Glutamatergic neuron (in vitro differentiated cells): ENCODE measurements at places on chromosomes 4 and X. TPM values are rescaled to one million over a fixed set of nuclear protein-coding genes. Genes with fewer than 3 reads are reported as not detected.

Gene PPBP
- not detected for total RNA-seq

Gene TCEAL7
- 67.2 TPM for total RNA-seq

Gene SMIM10
- not detected for total RNA-seq

Gene GPRASP1
- total RNA-seq = 9.8 TPM

Gene IGBP1
- 44.0 TPM for total RNA-seq

DNA sequence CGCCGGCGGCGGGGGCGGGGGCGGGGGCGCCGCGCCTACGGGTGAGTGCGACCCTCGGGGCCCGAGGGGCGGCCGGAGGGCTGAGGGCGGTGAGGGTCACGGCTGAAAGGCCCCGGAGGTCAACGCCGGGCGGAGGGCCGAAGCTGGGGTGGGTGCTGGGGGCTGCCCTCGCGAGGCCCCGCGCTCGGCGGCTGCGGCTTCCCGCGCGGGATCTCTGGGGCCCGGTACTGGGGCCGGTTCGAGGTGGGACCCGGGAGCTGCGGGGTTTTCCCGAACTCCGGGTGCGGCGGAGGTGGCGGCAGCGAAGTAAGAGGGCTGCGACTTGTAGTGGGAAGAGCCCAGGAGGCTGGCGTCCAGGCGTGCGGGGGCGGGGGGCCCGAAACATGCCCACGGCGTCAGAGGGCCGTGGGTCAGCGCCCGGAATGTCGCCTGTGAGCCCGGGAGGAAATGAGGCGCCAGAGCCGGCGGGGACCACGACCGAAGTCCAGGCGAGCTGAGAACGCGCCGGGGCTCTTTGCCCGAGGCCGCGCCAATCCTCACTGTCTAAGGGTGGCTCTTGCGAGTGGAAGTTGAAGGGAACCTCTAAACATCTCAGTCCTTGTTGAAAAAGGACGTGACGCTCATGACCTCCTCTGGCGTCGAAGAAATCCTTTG is 407 bp downstream of the IL13RA1 start:
- H3K27ac ChIP-seq = no peak overlapping the region
- DNase-seq = peak; percentile 14
- H3K27me3 ChIP-seq = no peaks in the 10 kb centered on the region
- no peaks in the 10 kb centered on the region for H3K4me1 ChIP-seq

DNA sequence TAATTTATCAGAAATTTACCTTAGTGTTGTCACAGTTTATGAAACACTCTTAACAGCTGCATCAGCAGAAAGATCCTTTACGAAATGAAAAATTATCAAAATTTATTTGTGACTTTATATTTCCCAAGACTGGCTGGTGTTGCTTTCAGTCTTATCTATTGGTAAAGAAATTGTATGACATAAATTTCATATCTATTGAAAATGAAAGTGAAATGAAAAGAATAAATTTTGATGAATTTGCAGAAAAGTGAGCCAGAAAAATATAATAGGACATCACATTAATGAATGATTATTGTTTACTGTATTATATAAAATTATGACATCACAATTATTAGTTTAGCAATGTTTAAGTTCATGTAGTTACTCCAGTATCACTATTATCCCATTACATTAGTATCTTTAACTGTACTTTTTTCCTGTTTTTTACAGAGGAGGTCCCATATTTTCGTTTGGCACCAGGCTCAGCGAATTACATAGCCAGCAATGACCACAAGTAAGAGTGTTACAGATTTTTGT is 13.2 kb upstream of the TMEM165 start:
- no peaks in the 10 kb centered on the region for H3K4me1 ChIP-seq
- DNase-seq = no peak
- H3K36me3 ChIP-seq = no peaks in the 10 kb centered on the region
- no peak overlapping the region for H3K27ac ChIP-seq

- no peak for DNase-seq
- H3K27me3 ChIP-seq = no peaks in the 10 kb centered on the region
- no peak overlapping the region for H3K27ac ChIP-seq
- H3K4me1 ChIP-seq = no peaks in the 10 kb centered on the region
- no peaks in the 10 kb centered on the region for H3K36me3 ChIP-seq
These were observed 13.5 kb downstream of the LIAS start for GRCh38 chr4:39472396-39472795.

GRCh38 chr4:57168982-57169381 is 58.8 kb upstream of the IGFBP7 start:
- no peak for DNase-seq
- peaks cover 3% of the 10 kb centered on the region for H3K4me1 ChIP-seq
- H3K4me3 ChIP-seq = no peak overlapping the region
- H3K27ac ChIP-seq = no peak overlapping the region
- H3K36me3 ChIP-seq = peaks cover 6% of the 10 kb centered on the region
- H3K27me3 ChIP-seq = peaks cover 5% of the 10 kb centered on the region

DNA sequence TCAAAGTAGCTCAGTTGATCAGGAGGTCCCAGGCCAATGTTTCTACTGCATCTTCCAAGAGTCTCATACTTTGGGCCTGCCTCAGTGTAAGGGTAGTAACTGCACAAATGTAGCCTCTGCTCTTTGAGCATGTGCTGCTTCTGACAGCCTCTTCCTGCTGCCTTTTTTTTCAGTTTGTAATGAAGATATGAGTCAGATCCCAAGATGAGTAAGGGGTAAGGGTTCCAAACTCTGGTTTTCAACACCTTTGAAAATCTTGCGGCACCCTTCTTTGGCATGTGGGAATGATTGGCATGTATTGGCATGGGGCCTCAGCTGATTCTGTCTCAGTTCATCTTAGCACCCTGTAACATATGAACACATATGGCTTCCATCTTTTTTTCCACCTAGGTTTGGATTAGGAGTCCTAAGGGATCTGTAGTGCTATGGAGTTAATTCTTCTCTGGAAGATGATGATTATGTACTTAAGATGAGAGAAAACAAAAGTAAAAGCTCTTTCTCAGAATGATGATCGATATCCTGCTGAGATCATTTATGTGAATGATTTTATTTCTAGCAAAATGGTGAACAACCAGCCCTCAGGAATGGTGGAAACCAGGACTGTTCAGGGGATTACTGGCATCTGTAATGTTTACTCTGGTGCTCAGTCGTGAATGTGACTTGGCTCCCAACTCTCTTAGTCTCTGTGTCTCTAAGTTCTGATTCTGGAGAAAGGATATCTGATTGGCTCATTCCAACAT is 118.7 kb upstream of the PRPS2 start:
- H3K27ac ChIP-seq = no peak overlapping the region
- DNase-seq = no peak
- no peak overlapping the region for H3K4me3 ChIP-seq
- H3K36me3 ChIP-seq = no peaks in the 10 kb centered on the region
- no peaks in the 10 kb centered on the region for H3K4me1 ChIP-seq
- no peaks in the 10 kb centered on the region for H3K27me3 ChIP-seq

DNA sequence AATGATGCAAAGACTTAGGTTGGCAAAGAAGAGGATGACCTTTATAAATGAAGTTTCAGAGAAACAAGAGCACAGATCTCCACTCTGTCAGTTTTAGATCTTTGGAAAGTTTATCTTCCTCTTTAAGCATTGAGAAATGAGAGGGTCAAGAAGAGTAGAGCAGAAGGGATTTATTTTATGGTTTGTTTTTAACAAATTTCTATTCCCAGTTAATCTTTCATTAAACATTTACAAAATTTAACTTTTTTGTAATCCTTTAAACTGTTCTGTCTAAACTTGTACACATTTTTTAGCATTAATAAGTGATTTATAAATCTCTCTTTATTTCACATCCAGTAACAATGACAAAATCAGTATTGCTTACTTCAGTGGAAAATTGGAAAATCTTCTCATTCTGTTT is 875.0 kb upstream of the IGFBP7 start:
- H3K27ac ChIP-seq = no peak overlapping the region
- H3K4me1 ChIP-seq = no peaks in the 10 kb centered on the region
- H3K4me3 ChIP-seq = no peak overlapping the region
- no peak for DNase-seq
- H3K27me3 ChIP-seq = no peaks in the 10 kb centered on the region

GRCh38 chrX:13283950-13284546 is 35.8 kb downstream of the ATXN3L start:
- DNase-seq = no peak
- no peaks in the 10 kb centered on the region for H3K27me3 ChIP-seq
- no peaks in the 10 kb centered on the region for H3K4me1 ChIP-seq
- H3K36me3 ChIP-seq = peaks cover 5% of the 10 kb centered on the region
- H3K4me3 ChIP-seq = no peak overlapping the region

DNA sequence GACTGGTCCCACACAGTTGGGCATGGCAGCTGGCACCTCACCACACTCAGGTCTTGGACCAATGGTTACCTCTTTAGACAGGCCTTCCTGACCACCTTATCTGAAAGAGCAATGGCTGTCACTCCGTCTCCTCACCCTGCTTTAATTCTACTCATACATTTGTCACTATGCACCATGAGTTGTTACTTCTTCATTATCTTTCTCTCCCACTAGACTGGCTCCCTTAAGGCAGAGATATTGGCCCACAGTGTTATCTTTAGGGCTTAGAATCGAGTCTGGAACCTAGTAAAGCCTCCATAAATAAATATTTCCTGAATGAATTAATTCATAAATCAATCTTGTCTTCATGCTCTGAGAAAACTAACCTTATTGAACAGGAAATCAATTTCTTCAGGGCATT is 46.6 kb downstream of the DCHS2 start:
- H3K27me3 ChIP-seq = peaks cover 2% of the 10 kb centered on the region
- no peaks in the 10 kb centered on the region for H3K36me3 ChIP-seq
- no peak overlapping the region for H3K27ac ChIP-seq
- H3K4me1 ChIP-seq = peaks cover 8% of the 10 kb centered on the region

- H3K27me3 ChIP-seq = no peaks in the 10 kb centered on the region
- no peak for DNase-seq
- H3K36me3 ChIP-seq = no peaks in the 10 kb centered on the region
- H3K4me3 ChIP-seq = no peak overlapping the region
These were observed 592.4 kb downstream of the ACTRT1 start for GRCh38 chrX:127459790-127460189.

GRCh38 chr4:152500800-152501434 is 35.0 kb downstream of the FBXW7 start:
- no peaks in the 10 kb centered on the region for H3K27me3 ChIP-seq
- DNase-seq = no peak
- H3K4me3 ChIP-seq = no peak overlapping the region
- H3K36me3 ChIP-seq = no peaks in the 10 kb centered on the region
